ENCODE measurements at places on chromosomes 12 and 14.

GRCh38 chr12:112752303-112752702 lies 39.2 kb upstream of the RPH3A start:
- DNase-seq, result no peak

DNA sequence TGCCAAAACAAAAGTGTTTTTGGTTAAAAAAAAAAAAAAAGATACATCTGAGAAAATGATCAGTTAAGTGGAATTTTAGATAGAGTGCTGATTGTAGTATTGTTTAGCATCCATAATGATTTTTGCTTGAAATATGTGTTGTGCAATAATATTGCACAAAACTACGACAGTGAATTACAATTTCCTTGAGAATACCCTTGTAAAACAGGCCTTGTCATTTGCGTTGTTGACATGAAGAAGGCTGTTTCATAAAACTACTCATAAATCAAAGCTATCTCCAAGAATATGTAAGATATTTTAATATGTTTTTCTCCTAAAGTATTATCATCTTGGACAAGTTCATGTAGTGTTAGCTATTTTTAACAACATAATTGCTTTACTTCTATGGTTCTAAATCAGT lies 1077.0 kb downstream of the LRFN5 start:
- DNase-seq, result no peak

DNA sequence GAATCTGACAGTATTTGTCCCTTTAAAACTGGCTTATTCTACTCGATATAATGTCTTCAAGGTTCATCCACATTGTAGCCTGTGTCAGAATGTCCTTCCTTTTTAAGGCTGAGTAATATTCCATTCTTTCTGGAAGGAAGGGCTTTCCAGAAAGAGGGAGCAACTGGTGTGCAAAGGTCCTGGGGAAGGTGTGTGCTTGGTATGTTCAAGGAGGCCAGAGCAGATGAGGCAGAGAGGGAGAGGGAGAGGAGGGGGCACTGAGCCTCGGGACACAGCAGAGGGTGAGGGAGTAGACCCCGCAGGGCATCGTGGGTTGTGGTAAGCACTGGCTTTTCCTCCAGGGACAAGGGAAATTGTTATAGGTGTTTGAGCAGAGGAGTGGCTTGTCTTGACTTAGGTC lies 90.9 kb upstream of the NCOR2 start:
- DNase-seq, result no peak

DNA sequence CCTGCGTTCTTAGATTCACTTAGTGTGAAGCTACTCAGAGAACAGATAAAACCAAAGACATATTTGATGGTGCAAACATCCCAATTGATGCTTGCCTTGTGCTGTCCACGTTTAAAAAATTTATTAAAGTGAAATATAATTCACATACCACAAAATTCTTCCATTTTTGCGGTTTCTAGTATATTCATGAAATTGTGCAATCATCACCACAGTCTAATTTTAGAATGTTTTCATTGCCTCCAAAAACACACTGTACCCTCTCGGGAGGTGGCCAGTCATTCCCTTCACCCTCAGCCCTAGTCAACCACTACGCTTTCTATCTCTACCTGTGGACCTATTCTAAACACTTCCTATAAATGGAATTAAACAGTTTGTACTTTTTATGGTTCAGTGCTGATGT lies 1109.2 kb downstream of the FLRT2 start:
- no peak for DNase-seq

DNA sequence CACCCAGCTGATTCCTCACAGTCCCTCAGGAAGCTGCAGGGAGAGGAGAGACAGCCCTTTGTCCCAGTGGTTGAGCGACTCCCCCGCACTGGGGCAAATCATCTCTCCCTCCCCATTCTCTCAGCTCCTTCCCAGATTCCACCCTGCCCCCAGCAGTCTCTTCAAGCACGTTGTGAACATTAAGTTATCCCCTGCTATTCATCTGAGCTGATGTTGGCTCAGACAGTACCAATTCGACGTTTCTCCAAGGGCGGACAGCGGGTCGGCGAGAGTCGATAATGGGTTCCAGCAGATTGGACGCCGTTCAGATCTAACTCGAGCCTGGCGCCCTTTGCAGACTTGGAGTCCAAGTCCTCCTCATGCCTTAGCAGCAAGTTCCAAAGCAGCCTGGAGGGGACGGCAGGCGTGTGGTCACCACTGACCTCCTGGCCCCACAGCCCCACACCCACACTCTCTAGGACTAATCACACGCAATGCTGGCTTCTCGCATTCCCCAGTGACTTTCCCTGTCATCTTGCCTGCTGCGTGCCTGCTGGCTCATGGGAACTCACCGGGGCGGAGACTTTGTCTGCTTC lies 245.9 kb downstream of the CHST11 start:
- peak; percentile 80 for DNase-seq

All from testis (tissue), 5 donors.